ENCODE measurements at places on chromosomes 2 and 18.

GRCh38 chr2:202135091-202135874 lies 62.2 kb downstream of the KIAA2012 start:
- no peak for DNase-seq

DNA sequence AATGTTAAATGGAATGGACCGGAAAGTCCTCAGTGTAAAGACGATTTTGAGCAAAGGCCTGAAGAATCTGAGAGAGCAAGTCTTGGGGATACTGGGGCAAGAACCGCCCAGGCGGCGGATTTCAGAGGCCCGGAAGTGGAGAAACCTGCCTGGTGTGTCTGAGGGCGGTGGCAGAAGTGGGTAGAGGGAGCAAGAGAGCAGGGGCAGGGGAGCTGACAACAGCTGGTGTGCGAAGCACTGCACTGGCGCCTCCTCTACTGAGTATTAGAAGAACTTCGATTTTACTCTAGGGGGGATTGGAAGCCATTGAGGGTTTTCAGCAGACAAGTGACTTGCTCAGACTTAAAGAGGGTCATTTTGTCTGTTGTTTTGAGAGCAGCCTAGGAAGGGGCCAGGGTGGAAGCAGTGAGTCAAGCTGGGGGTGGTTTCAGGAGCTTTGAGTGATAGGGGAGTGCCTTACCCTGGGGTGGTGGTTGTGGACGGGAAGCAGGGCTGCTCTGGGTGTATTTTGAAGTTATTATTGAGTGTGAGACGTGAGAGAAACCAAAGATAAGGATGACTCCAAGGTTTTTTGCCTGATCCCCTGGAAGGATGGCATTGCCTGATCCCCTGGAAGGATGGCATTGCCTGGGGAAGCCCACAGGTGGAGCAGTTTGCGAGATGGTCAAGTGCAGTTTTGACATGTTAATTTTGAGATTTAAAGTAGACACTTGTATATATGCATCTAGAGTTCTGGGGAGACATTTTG lies 52.5 kb downstream of the ZNF236 start:
- no peak for DNase-seq

DNA sequence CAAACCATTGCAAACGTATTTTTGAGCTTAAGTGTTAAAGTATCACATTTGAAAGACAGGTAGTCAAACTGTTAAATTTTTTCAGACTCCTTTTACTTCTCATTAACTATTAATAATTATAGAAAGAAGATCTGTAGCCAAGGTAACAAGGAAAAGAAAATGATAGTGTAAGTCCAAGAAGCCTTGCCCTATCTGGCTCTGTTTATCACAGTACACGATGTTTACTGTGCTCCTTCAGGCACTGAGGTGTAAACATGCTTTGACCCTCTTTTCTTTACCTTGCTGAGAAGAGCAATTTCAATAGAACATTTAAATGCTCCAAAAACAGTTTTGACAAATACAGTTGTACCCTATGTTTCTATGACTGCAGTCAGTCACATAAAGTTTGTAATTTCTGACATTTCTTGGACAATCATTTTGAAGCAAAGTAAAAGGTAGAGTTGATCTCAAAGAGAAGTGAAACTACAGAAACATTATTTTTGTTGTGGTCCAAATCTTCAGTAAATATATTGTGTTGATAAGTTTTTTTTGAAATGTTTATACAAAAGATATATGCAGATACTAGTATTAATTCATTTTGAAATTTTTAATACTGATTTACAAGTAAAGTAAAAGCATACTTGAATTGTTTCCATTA lies 152.6 kb upstream of the KYNU start:
- no peak for DNase-seq

DNA sequence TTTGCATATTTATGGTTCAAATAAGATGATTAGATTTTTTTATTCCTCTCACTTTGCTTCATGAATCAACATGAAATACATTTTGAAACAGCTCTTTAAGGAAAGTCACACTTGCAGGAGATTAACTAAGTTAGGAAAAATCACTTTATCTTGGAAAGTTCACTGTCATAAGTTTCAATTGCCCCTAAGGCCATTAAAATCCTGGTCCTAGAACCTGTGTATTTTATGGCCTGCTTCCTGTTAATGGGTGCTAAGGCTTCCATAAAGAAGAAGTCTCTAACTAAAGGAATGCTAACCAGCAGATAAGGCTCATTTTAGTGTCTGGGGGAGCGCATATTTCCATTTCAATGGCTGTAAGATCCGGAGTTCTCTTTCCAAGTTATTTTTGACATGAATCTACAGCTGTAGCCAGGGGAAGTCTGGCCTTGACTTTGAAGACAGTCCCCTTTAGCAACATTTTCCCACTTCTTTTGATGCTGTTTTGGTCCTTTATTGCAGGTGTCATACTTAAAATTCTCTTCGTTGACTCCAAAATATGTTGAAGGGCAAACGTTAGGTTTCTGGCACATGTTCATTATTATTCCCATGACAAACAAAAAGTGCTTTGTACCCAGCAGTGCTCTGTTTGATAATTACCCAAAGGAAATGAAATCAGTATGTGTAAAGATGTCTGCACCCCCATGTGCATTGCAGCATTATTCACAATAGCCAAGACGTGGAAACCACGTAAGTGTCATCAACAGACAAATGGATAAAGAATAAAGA lies 34.4 kb upstream of the SH3BP4 start:
- no peak for DNase-seq

- no peak for DNase-seq
Observed at GRCh38 chr2:157771234-157771633, 104.9 kb downstream of the ACVR1 start.

DNA sequence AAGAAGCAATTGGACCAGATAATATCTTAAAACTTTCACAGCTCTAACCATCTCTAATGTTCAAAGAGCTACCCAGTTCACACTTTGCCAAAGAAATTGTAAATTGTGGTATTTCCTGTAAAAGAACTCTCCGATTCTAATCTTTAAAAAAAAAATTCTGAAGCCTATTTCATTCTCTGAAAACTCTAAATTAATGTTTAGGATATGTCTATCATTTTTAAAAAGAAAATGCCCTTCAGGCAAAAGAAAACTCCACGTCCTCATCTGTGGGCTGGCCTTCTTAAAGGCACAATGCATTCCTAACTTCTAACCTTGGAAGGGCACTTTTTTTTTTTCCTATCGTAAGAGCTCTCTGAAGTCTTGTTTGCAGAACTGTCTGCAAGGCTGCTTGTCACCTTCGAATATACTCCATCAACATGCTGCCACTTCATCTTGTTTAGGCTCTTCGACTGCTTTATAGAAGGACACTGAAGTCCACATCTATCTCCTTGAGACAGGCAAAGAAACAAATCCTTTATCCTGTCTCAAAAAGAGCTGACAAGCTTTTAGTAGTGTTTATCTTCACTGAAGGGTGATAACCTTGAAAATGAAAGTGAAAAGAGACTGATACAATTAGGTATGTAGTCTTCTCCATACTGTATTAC lies 124.3 kb upstream of the SLC39A10 start:
- no peak for DNase-seq

- no peak for DNase-seq
Observed at GRCh38 chr2:84280873-84281272, 178.2 kb downstream of the SUCLG1 start.

DNA sequence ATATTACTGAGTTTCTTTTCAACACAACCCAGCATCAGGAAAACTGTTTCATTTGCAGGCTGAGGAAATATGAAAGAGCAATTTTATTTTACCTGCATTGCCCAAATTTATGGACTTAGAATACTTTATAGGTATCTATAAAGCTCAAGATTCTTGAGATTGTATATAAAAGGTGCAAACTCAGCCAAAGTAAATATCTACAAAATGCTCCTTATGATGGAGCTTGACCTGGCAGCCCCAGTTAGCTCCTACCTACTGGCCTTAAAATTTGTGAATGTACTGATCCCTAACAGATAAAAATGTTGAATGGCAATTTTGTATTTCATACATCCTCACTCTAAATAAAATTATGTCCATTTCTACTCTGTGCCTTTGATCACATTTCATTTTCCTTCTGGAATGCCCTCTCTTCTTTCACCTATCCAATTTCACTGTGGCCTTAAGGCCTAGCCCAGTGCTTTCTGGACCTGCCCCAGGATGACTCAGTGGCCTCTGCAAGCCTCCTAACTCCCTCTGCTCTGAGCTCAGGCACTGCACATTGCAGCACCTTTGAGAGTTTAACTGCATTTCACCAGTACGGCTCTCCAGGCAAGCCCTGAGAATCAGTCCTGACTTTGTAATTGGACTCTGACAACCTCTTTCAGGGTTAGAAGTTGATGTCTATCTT lies 125.9 kb downstream of the ANTXR1 start:
- DNase-seq, result no peak

- no peak for DNase-seq
Observed at GRCh38 chr18:58359620-58360019, 269.3 kb downstream of the ALPK2 start.

DNA sequence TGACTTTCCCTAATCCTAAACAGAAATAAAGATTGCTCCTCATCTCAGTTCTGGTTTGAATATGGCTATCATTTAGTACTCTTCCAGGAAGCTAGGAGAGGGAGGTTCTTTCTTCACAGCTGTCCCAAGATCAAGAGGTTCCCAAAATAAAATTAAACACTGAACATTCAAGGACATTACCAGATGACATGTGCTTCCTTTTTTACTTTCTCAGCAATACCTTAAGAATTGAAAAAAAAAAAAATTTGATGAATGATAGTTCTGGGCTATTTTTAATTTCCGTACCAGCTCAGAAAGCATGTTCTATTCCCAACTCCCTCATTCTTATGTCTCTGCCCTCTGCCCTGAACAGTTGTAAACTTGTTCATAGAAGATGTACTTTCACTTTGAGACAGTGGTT lies 61.7 kb upstream of the MYL1 start:
- DNase-seq, result no peak
